ENCODE measurements at places on chromosomes 16 and 17.

GRCh38 chr16:84109598-84110335, 7.0 kb downstream of the MBTPS1 start:
- DNase-seq, result no peak

- DNase-seq, result no peak
Observed at GRCh38 chr17:6166492-6167179, 96.5 kb downstream of the WSCD1 start.

DNA sequence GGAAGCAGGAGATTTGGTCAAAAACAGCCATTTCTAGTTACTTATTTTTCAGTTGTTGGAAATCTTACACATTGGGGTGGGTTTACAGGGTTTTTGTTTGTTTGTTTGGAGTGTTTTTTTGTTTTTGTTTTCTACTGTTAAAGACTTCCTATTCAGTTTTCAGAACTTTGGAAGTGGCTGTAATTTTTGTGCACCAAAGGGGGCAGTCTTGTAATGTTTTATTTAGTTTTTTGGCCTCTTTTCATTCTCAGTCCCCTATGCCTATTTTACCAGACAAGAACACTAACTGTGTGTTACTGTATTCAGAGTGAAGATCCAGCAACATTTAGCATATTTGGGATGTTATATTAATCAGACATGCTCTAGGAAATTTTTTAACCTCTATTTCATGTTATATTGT, 20.6 kb downstream of the TPPP3 start:
- no peak for DNase-seq

- no peak for DNase-seq
Observed at GRCh38 chr17:39813631-39814030, 50.5 kb downstream of the IKZF3 start.

- DNase-seq, result no peak
Observed at GRCh38 chr17:19760746-19761145, 12.6 kb upstream of the ALDH3A1 start.

DNA sequence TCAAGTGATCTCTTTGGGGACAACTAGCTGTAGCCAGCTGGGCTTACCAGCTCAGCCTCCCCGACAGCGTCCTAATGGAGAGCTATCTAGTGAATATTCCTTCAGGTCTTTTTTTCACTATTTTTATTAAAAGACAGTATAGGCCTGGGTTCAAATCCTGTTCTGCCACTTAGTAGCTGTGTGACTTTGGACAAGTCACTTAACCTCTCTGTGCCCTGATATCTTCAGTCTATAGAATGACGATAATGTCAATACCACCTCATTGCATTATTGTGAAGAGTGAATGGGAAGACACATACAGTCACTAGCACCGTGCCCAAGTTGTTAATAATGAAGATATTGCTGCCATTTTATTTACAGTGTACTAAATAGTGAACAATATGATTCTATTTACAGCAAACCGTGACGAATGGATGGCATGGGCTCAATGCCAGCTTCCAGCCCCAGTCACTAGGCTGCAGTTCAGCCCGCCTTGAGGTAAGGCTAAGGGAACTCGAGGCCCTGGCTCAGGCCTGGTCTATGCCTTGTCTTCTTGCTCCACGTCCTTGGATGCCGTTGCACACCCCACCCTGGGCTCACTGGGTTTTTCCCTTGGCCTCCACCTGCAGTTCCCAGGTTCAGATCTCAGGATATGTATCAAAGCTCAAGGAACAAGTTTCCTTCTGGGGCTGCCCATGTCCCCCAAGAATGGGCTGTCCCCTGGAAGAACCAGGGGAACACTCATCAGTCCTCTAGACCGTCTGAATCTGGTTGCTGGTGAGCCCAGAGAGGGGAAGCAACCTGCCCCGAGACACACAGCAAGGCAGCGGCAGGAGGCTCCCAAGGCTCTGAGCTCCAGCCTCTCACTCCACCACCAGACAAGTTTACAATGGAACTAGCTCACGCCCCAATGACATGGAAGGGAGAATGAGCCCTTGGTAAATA, 95.4 kb upstream of the TNRC6C start:
- DNase-seq, result no peak

DNA sequence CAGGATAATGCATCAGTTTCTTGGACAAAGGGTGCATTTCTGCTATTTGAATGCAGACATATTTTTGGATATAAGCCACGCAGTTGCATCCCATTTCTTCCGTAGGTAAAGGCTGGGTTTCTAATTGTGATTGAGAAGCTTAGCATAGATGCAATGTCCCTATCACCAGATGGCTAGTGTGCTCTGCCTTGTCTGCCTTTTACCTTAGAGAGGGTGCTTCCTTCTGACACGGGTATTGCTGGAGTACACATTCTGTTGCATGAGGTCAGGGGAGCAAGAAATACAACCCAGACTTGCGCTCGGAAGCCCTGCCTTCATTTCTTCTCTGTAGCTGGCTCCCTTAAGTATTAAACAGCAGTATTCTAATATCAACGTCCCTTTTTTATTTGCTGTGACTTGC, 337.4 kb downstream of the WWOX start:
- no peak for DNase-seq

DNA sequence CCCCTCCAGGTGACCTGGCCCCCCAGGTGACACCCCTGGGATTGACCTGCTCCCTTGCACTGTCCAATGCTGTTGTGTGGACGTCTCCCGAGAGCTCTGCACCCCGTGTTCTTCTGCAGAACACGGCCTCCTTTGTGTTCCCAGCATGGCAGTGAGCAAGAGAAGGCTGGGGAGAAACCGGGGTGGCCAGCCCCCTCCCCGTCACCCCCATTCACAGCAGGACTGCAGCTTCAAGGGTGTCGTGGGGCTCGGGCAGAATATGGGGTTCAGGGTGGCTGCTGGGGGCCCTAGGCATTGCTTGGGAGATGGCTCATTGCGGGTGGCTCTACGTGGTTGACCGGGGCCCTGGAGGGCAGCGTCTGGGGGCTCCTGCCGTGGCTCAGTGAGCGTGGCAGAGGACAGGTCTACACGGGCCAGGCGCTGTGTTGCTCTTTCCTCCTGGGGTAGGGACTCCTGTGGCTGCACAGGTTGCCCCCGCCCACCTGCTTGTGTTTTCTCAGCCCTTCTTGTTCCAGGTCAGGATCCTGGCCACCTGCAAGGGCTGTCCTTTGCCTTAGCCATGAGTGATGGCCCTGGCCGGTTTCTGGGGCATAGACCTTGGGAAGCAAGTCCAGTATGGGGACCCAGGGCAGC, 12.5 kb downstream of the GSE1 start:
- no peak for DNase-seq

- no peak for DNase-seq
Observed at GRCh38 chr16:19084879-19085278, 17.5 kb downstream of the COQ7 start.

DNA sequence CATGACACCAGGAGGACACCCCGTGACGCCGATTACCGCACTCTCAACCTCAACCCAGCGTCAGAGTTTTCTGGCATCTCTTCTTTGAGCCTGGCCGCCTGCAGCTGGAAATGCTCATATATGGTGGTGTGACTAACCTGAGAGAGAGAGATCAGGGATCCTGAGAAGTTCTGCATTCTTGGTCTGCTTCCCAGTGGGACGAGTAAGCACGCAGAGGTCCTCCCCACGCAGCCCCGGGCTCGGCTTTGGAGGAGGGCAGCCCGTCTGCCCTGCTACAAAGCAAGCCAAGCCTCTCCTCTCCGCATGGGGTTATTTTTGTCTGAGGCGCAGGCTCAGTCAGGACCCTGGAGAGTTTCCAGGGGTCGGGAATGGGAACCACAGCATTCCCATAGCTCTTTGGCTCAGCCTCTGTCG, 16.5 kb downstream of the CRISPLD2 start:
- peak; percentile 100 for DNase-seq

DNA sequence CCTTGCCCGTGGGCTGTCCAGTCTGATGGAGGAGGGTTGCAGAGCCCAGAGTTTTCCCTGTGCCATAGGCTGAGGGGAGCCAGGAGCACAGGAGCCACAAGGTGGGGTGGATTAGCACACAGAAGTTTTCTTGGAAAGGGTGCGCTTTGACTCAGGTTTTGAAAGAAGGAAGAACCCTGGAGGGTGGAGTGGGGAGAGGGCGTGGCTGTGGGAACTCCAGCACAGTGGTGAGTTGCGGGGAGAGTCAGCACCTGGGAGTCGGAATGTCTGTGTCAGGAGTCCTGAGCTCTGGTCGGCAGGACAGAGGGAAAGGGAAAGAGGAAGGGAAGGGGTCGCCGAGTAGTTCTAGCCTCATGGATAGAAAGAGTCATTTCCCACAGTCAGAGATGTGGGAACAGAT, 8.9 kb upstream of the KRT14 start:
- DNase-seq, result no peak

DNA sequence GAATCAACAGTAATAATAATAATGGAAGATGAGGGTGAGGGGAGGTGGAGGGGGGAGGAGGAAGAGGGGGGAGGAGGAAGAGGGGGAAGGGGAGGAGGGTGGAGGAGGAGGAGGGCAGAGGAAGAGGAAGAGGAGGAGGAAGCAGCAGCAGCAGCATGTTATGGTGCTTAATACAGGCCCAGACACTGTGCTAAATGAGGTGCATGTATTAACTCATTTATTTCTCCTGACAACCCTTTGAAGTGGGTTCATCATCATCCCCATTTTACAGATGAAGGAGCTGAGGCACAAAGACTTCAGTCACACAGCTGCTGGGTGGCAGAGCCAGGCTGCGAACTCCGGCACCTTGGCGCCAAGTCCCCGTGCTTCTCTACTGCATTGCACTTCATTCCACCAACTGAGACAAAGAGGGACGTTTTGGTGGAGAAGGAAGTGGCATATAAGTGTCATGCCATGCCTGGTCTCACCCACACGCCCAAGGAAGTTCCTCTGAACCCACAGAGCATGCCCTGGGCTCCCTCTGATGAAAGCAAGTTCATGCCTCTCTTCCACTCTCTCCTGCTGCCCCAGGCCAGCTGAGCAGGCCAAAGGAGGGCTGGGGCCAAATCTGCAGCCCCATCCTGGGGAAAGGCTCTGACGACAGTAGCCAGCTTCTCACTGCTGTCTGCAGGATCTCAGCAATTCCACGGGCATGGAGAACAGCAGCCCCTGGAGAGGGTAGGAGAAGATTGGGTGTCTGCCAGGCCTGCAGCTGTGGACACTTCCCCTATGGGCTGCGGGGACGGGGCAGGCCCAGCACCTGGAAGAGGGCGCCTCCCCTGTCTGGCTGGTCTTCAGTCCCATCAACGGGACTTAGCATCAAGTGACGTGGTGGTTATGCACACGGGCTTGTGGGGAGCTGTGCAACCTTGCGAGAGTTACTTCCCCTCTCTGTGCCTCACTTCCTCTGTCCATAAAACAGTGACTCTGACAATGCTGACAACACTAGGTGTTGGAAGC, 21.8 kb downstream of the XYLT1 start:
- DNase-seq, result no peak

- no peak for DNase-seq
Observed at GRCh38 chr17:3986270-3986938, 22.2 kb upstream of the ATP2A3 start.

- DNase-seq, result no peak
Observed at GRCh38 chr16:3511286-3512180, 10.7 kb downstream of the CLUAP1 start.

- no peak for DNase-seq
Observed at GRCh38 chr17:20994779-20995149, 48.0 kb downstream of the USP22 start.

- no peak for DNase-seq
Observed at GRCh38 chr17:29238133-29238850, 8.4 kb upstream of the CRYBA1 start.

DNA sequence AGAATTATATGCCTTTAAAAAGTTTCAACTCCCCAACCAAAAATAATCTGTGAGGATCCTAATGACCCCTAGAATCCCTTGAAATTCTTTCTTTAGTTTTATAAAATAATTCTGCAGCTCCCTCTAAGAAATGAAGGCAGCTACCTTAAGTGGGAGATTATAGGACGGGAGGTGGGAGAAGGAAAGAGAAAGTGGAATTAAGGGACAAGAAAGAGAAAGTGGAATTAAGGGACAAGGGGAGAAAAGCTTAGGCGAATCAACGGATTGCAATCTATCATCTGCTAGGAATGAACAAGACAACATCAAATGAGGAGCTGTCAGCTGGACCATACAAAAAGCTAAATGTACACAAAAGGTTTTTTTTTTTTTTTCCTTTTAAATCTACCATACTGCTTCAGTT, 262.0 kb downstream of the ZFHX3 start:
- no peak for DNase-seq

- DNase-seq, result no peak
Observed at GRCh38 chr17:28985950-28986713, 19.7 kb downstream of the SEZ6 start.

- peak; percentile 24 for DNase-seq
Observed at GRCh38 chr16:4847774-4848587, 700 bp downstream of the UBN1 start.

- no peak for DNase-seq
Observed at GRCh38 chr17:34603974-34604373, 24.6 kb downstream of the TMEM132E start.

- DNase-seq, result no peak
Observed at GRCh38 chr17:31595076-31595475, 203.6 kb downstream of the RAB11FIP4 start.

GRCh38 chr16:69916462-69916861, 34.7 kb upstream of the CLEC18A start:
- no peak for DNase-seq

DNA sequence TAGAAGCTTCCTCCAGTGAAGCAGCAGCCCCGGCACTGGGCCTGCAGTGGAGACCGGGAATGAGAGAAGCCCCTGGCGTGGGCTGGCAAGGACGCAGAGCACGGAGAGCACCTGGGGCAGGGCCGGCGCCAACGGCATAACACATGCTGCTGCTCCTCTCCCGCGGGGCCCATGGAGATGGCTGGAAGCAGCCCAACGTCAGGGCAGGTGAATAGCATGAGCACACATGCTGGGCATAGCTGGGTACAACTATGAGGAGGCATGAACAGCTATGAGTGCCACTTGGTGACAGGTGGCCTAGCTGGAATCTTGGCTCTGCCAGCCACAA, 46.4 kb downstream of the IRF8 start:
- no peak for DNase-seq

- no peak for DNase-seq
Observed at GRCh38 chr17:42579794-42580551, 2.4 kb upstream of the PSMC3IP start.

GRCh38 chr16:46620266-46621005, 743 bp downstream of the SHCBP1 start:
- DNase-seq, result no peak

- no peak for DNase-seq
Observed at GRCh38 chr17:7176841-7177190, 2.4 kb downstream of the ASGR1 start.

DNA sequence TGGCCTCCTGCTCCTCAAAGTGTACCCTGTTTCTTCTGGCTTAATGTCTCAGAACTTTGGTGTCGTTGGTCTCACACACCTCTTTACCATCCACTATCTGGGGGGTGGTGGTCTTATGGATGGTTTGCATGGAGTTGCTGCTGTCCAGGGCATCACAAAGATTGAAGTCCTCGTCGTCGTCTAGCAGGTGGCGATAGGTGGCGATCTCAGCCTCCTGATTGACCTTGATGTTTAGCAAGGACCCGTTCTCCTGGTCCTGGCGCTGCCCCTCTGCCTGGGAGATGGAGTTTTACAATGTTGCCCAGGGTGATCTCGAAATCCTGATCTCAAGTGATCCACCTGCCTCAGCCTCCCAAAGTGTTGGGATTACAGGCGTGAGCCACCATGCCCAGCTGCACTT, 31.1 kb upstream of the HELZ start:
- DNase-seq, result no peak

- no peak for DNase-seq
Observed at GRCh38 chr17:19239544-19239943, 2.4 kb downstream of the EPN2 start.

Measured in GM04504 (cell line).